Stimulated activated CD4-positive, alpha-beta T cell treated with anti-CD3 and anti-CD28 coated beads, Interleukin-15, amount 100 ng/mL, for 24 hours (primary cell): ENCODE measurements at places on chromosomes 6 and 20.

GRCh38 chr6:165129086-165129485 is 180.3 kb downstream of the C6orf118 start:
- DNase-seq = no peak

DNA sequence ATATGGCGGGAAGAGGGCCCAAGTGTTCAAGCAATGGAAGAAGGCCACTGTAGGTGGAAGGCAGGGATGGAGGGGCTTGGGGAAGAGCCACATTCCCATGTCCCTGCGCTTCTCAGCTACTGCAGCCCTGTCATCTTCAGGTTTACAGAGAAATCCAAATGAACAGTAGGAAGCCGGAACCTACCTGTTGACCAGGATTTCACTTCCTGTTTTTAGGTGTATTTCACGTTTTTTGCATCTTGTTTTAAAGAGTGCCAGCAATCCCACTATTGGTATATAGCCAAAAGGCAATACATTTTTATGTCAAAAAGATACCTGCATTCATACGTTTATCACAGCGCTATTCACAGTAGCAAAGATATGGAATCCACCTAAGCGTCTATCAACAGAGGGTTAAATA is 159.2 kb downstream of the SLC35B3 start:
- DNase-seq = no peak

GRCh38 chr6:105402090-105402938 is 568 bp downstream of the PREP start:
- peak; percentile 37 for DNase-seq

DNA sequence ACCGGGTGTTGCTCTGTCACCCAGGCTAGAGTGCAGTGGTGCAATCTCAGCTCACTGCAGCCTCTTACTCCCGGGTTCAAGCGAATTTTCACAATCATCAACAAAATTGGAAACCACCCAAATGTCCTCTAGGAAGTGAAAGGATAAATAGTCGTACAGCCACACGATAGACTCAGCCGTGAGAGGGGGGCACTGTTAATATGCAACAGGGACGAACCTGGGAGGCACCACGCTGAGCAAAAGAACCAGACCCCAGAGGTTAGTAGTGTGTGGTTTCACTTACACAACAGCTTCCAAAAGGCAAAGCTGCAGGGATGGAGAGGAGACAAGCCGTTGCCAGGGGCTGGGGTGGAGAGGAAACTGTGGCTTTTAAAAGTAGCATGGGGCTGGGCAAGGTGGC is 30.1 kb upstream of the NTSR1 start:
- DNase-seq = no peak

DNA sequence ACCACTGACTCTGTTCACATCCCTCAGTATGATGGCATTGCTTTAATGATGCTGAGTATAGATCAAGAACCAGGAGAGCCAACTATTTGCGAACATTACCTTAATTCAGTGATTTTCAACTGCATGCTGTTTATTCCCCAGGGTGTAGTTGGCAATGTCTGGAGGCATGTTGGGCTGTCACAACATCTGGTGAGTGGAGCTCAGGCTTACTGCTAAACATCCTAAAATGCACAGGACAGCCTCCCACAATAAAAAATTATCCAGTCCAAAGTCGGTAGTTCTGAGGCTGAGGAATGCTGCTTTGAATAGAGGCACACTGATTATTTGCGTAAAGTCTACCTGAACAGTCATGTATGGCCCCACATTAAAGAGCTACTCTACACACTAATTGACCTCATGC is 94.8 kb upstream of the OPRM1 start:
- no peak for DNase-seq

DNA sequence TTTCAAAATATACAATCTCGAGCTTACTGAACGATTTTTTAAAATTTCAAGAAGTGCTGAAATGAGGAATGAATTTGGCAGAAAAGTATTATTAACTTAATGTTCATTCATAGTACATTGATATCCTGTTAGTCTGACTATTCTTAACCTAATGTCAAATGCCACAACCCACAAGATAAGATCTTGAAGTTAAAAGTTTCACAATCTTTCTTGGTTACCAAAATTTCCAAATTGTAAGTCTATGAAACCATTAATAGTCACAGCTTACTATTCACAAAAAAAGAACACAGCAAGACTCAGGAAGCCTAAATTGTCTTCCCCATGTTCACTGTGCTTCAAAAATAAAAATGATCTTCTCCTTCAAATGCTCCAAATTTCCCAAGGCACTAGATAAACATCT is 71.3 kb downstream of the HACE1 start:
- no peak for DNase-seq

- DNase-seq = no peak
Observed at GRCh38 chr6:46935687-46936086, 13.9 kb upstream of the ADGRF5 start.

GRCh38 chr6:138107078-138107751 is at the start of gene PERP:
TSS of gene PERP (minus strand) at chr6:138107419. CDS start at chr6:138107340, 79 bp downstream.
- DNase-seq = peak; percentile 83

DNA sequence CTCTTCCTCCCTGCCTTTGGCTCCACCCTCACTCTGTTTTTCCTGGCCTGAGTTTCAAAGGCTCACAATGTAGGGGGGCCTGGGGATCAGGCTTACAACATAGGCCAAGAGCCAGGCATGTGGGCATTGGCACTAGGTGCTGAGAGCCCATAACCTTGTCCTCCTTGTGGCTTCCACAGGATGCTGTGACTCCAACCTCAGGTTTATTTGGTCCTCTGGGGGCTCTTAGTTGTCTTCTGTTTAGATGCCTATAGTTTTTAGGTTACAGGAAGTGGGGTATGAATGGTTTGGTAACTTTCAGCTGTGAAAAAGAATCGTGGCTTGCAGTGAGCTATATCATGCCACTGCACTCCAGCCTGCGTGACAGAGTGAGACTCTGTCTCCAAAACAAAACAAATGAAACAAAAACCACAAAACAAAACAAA is 25.6 kb downstream of the MMP24 start:
- DNase-seq = no peak

DNA sequence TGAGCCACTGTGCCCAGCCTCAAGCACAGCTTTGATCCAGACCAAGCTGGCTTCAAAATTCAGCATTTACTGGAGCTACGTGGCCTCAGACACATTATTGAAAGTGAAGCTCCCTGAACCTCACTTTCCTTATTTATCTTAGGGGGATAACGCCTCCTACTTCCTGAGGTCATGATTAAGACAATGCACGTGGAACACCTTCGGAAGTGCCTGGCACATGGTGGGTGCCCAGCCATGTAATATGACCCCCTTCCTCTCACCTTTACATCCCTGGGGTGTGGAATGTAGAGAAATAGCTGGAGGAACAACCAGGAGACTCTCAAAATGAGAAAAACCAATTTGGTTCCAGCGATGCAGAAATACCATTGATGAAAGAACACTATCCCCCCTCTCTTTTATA is 1.6 kb upstream of the CLPS start:
- DNase-seq = no peak

DNA sequence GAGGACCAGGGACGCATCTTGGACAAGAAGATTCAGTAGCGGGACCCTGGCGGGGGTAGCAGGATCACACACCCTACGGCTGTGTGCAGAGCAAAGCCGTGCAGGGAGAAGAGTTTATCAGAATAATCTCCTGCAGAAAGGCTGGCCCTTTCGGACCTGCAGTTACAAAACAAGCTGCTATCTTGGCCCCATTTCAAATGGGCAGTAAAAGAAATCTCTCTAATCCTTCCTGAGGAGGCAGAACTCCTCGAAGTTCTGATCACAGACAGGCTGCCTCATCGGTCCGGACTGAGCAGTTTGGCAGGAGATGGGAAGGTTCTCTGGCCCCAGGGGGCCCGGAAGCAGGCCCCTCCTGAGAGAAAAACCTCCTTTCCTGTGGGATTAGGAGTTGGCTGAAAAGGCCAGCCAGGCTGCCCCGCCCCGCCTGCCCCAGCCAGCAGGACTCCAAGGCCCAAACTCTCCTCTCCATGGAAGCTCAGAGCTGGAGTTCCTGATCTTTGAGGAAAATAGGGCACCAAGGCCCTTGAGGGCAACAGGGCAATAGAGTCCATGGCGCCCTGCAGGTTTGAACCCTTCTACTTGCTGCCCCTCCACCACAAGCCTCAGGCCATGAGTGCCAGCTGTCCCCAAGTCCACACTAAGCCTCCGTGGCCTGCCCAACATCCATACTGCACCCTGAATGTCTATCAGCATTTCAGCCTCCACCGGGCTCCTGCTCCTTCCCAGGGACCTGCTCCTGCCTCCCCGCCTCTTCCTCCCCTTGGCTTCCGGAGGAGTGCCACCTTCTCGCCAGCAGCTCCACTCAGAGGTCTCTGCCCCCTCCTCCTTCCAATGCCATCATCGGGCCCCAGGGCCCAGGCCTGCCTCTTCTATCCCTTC is 141.3 kb downstream of the PREX1 start:
- DNase-seq = no peak

DNA sequence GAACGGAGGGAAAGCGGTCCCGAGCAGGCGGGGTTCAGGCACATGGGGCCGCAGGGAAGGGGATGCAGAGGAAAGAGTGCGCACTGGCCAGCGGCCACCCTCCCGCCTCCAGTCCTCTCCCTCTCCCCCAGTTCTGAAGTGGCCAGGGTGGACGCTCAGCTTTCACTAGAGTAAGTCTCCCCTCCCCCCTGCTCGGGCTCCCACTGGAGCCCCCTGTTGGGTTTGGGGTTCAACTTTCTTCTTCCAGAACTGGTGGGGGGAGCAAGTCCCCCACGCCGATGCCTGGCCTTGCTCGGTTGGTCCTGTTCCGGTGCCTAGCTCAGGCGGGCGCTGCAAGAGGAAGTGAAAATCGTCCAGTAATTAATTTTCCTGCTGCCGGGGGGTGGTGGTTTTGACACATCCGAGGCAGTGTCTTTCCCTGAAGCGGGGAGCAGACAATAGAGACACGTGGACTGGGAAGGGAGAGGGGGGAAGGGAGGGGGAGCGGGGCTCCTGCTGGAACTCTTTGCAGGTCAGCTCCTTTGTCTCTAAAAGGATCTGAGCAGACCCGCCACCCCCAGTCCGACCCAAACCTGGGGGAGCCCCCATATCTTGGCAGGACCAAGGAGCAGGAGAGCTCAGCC is 824 bp upstream of the SCRT2 start:
- DNase-seq = no peak

DNA sequence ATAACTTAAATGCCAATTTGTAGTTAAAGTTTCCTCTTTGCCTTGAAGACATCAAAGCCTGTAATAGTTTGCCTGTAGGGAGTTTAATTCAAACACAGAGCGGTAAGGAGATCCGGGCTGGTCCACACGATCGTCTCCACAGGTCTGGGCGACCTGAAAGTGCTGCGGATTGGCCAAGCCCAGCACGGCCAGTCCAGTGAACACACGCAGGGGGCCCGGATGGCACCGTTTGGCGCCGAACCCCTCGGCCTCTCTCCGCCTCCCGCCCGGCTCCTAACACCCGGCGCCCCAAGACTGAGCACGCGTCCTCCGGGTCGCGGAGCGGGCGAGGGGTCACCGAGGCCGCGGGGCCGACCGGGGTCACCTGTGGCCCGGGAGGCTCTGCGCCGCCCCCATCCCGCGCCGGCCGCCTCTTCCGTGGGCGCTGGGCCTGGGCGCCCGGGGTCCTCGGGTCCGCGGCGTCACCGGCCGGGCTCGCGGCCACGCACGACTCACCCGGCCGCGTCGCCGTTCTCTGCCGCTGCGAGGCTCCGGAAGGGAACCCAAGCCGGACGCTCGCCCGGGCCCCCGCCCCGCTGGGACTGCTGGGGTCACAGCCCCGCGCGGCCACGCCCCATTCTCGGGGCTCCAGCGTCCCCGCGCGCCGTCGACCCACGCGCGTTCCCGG is 481 bp downstream of the SERPINB6 start:
- DNase-seq = peak; percentile 75

GRCh38 chr20:62269378-62269777 is 31.1 kb downstream of the OSBPL2 start:
- DNase-seq = no peak

GRCh38 chr6:2543321-2543720 is 207.4 kb downstream of the MYLK4 start:
- DNase-seq = no peak

DNA sequence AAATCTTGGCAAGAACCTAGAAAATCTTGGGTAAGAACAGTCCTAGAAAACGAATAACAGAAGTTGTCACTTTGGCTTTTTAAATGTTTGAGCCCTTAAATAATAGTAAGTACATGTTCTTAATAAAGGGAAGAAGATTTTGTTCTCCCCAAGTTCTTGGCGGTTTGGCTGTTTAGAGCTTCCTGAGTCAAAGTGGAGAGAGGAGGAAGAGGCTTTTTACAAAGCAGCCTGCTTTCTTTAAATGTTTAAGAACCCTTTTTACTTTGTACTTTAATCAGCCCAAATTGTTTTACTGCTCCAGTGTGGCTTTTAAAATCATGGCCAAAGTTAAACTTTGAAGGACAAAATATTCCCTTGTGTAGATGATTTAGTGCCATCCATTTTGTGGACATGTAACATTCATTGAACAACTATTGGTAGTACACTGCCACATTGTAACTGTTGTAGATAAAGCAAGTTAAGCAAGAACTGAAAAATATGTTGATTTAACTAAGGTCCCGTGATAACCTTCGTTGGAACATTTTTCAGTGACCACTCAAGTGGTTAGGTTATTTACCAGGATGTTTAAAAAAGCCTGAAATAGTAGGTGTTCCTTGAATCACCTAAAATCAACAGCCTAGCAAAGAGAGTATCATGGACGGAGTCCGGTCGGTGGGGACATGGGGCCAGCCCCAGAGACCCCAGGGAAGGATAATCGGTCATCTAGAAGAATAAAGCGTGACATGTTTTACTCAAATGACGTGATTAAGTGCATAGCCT is 2.4 kb downstream of the AMD1 start:
- no peak for DNase-seq

GRCh38 chr6:149421132-149421531 is 21.1 kb downstream of the SUMO4 start:
- DNase-seq = no peak

DNA sequence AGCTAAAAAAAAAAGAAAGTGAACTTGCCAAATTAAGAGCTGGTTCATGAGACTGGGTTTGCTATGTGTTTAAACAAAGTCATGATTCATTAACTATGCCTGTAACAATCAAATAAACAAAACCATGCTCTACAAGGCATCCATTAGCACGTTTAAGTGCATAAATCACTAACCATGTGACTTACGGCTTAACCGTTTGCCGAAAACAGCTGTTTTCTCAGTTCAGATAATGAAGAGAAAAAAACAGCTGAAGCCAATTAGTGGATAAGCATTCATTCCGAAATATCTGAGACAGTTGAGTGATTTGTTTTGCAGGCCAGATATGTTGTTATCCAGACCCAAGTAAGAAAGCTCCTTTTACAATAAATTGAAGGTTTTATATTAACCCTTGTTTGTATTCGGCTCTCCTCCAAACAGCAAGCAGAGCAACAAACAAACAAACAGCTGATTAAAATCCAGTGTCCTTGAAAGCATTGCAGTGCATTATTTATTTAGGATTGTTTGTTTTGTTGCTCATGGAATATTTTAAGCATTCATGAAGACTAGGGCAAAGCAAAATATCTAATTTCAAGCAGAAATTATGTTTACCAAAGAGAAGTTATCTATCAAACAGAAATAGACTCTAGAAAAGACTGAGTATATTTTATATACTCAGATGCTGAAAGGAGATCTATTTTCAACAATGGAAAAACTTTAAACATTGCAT is 343.5 kb downstream of the RFPL4B start:
- DNase-seq = no peak
